ENCODE measurements at places on chromosomes 4 and X.

DNA sequence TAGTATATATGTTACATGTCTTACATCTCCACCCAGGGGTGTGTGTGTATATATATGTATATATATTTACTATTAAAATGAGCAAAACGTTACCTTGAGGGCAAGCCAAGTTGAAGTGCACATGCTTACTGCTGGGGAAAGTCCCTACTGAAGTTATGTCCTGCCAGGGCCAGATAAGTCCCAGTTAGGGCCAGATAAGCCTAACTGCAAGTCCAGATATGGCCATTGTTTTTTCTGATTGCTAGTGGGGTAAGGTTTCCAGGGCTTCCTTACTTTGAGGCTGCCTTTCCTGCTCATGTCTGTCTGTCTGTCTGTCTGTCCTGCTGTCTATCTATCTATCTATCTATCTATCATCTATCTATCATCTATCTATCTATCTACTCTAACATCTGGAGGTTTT lies 19.3 kb upstream of the ZNF81 start:
- DNase-seq = no peak

DNA sequence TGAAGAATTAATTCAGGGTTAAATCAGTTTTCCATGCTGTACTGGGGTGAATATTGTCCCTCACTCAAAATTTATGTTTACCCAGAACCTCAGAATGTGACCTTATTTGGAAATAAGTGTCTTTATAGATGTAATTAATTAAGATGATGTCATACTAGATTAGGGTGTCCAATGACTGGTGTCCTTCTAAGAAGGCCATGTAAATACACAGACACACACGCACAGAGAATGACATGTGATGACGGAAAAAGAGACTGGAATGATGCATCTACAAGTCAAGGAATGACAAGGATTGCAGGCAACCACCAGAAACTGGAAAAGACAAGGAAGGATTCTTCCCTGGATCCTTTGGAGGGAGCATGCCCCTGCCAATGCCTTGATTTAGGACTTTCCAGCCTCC lies 84.6 kb upstream of the GPR34 start:
- no peak for DNase-seq

GRCh38 chr4:113745711-113746110 lies 15.8 kb downstream of the CAMK2D start:
- no peak for DNase-seq

DNA sequence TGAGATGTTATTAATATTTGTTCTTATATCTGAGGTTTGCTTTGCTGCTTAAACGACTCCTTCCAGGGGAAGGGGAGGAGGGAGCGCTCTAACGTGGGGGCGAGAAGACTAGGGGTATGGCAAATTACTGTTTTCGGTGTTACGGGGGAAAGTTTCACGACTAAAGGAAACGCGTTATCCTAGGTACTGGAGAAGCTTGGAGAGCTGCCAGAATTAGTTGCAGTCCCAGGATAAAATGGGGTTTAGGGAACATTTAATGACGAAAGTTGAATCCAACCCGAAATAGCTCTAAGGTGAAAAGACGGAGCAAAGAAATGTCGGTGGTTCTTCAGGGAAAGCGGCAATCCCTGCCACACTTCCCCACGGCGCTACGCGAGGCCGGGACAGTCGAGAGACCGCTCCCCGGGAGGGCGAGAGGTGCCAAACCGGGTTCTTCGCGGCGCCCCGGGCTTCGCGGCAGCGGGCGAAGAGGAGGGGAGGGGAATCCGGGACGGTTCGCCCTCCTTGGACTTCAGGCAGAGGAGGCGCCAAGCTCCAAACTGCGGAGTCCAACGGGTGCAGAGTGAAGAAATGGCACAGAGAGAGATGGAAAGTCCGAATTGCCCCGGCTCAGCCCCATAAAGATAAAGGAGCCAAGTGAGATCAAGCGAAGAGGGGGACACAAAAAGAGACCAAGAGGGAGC lies 724 bp downstream of the THOC2 start:
- DNase-seq = no peak

- DNase-seq = no peak
Observed at GRCh38 chr4:6423575-6423974, 48.8 kb downstream of the PPP2R2C start.

DNA sequence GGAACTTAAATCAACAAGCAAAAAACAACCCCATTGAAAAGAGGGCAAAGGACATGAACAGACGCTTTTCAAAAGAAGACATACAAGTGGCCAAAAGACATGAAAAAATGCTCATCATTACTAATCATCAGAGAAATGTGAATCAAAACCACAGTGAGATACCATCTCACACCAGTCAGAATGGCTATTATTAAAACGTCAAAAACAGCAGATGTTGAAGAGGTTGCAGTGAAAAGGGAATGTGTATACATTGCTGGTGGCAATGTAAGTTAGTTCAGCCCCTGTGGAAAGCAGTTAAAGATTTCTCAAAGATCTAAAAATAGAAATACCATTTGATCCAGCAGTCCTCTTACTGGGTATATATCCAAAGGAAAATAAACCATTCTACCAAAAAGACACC lies 22.6 kb downstream of the RTL9 start:
- no peak for DNase-seq

DNA sequence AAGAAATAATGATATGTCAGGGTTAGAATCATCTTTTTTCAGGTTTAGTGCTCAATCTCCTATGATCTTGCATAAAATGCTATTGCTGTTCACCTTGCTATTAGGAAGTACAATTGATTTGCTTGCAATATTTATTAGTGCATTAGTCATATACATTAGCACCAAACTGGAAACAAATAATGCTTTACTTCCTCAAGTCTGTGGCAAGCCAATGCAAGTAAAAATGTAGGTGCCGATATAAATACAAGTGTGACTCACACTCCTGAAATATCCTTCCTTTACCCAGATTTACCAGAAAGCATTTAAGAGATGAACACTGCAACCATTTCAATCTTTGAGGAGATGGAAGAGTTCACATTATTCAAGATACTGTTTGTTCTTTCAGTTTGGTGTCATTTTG lies 1487.7 kb upstream of the ADGRL3 start:
- no peak for DNase-seq

DNA sequence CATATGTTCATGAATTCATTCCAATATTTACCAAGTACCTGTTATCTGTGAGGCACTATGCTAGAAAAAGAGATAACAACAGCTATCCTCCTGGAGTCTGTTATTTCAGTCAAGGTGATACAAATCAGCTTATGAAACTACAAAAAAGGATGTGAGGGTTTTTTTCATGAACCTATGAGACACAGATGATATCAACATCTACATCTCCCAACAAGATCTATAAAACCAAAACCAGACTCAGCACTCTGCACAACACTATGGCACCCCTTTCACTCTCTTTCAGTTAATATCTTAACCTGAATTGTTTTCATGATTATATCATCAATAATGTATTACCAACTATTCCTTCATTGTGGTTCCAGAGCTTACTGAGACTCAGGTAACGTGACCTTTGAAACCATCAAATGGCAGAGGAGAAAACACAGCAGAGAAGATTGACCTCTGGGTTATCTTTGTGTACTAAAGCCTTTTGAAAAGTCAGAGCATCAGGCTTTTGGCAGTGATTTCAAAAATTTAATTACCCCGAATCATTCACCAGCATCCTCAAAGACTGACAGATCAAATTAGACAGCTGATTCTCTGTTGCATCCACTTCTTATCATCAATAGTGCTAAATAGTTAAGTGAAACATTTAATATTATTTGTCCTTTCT lies 244.6 kb upstream of the FTHL17 start:
- no peak for DNase-seq

DNA sequence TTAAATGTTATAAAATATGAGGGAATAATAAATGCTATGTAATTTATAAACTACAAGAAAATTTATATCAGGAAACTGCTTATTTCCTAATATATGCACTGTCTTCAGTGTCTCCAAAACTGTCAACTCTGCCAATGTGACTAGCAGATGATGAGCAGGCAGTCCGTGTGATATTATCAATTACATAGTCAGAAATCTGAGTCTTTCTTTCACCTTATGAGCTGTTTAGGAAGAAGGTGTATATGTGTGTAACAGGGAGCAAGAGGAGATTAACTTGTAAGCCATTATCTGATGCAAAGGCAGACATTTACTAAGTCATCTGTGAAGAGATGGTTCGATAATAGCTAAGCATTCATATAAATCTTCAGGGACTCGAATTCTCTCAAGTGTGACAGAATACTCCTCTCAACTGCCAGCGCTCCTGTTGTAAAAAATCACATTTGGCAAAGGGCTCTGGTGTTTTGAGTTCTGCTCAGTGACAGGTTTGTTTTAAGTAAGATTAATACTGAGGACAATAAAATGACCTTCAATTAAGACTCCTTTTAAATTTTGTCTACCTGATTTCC lies 79.7 kb downstream of the SNCA start:
- DNase-seq = no peak

- DNase-seq = no peak
Observed at GRCh38 chr4:149749784-149750183, 65.9 kb downstream of the IQCM start.

DNA sequence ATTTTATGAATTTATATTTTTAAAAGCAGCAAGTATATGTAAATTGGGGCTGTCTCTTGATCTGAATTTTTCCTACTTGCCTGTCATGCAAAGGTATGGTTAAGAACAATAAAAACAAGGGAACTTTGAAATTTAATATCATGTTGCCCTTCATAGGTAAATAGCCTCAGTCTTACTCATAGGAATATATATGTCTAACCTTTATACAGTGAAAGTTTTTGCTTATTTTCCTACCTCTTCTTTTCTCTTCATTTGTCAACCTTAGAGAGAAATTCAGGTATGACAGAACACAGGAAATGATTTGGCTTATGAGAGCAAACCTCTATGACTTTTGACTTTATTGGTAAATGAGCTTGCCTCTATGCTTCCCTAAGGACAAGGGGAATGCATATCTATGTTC lies 716.0 kb downstream of the CENPC start:
- no peak for DNase-seq
